ENCODE measurements at places on chromosomes 7 and 10.

- no peak for DNase-seq
Observed at GRCh38 chr7:151938550-151938949, 17.7 kb upstream of the GALNTL5 start.

DNA sequence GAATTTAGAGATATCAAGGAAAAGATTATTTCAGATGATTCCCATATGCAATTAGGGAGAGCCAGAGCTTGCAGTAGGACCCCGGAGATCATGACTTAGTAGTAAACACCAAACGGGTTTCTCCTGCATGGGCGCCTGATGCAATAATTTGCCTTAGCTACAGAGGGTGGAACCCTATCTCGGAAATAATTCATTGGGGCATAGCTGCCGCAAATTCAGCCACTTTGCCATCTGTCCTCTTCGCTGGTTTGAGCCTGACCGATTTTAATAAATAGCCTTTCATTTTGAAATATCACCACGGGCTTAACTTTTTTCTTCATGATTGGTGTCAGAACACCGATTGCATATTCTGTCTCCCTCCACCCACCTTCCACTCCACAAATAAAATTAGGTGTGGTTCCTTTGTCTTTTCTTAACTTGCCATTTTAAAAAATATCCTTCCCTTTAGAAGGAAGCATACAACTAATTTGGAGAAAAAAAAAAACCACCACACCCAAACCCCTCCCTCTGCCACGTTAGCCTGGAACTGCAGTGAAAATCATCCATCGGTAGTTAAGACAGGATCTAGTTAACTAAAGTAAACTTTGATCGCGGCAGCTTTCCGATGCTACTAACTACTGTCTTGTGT is 1.4 kb downstream of the GARS1 start:
- DNase-seq = no peak

GRCh38 chr10:15760681-15761080 is 41.0 kb upstream of the ITGA8 start:
- no peak for DNase-seq

DNA sequence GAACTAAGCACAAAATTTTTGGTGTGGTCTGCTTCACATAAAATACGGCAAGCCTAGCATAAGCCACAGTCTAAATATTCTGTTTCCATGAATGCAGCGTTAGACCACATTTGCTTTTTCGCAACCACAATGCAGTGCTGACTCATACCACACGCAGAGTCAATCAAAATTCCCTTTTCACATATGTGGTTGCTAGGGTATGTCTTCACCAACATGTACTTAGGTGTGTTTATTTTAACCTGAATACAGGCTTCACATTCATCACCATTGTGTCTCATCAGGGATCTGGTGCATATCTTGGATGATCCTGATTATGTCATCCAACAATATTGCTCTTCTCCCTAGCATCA is 90.8 kb downstream of the CHN2 start:
- DNase-seq = no peak

DNA sequence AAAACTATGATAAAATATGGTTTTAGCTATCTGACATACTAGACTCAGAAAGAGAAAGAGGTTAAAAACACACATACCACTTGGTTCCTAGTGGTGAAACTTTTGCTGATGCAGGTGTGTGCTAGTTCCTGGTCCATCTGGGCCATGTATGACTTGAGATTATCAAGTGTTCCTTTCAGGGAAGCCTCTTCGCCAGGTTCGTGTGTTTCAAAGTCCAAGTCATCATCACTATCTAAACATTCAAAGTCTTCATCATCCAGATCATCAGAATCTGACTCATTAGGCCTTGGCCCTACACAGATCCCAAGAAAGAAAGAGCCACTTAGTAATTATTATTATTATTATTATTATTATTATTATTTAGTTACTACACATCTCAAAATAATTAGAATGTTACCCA is 26.4 kb downstream of the NUDT13 start:
- no peak for DNase-seq

- no peak for DNase-seq
Observed at GRCh38 chr7:23115991-23116390, 10.4 kb downstream of the KLHL7 start.

Data from stimulated activated CD4-positive, alpha-beta T cell treated with anti-CD3 and anti-CD28 coated beads, Interleukin-4, amount 100 ng/mL, for 4 hours (primary cell).